SJSA1 (cell line): ENCODE measurements at places on chromosomes 1 and 21.

GRCh38 chr1:39960431-39960958 lies 5.5 kb downstream of the MFSD2A start:
- H3K27ac ChIP-seq, result no peak overlapping the region
- H3K4me1 ChIP-seq, result peaks cover 6% of the 10 kb centered on the region
- peaks cover 45% of the 10 kb centered on the region for H3K36me3 ChIP-seq
- no peak for DNase-seq
- H3K27me3 ChIP-seq, result no peaks in the 10 kb centered on the region
- H3K4me3 ChIP-seq, result no peak overlapping the region

DNA sequence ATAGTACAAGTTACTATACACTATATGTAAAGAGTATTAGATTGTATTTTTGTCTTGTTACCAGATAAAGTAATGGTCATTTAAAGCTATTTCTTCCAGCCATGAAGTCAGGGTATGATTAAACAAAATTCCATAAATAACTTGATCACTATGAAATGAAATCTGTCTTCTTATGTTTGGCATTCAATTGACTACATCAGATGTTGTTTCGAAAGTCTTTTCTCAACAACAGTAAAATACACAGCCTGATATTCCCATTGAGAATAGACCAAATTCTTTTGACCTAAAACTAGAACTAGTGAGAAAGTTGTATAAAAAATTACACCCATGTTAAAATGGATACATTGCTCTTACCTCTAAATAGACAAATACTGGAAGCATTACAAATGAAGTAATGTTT lies 134.6 kb upstream of the ADAMTS5 start:
- no peak overlapping the region for H3K27ac ChIP-seq
- no peak overlapping the region for H3K4me3 ChIP-seq
- H3K27me3 ChIP-seq, result no peaks in the 10 kb centered on the region
- no peak for DNase-seq
- no peaks in the 10 kb centered on the region for H3K36me3 ChIP-seq
- H3K4me1 ChIP-seq, result peaks cover 12% of the 10 kb centered on the region

DNA sequence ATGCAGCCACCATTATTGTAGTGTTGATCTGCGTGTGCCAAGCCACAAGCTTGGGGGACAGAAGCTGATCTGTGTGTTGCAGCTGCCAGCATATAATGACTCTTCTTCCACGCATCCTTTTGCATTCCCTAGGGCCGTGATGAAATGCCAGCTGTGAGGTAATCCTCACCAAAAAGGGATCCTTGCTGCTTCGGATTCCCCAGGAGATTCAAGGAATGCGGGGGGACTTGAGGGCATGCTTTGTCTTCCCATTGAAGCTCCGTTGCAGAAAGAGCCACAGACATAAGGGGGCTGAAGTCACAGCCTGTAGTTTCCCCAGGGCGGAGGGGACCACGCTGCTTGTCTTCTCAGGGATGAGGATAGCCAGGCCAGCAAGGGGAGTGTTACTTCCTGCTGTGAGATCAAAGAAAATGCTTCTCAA lies 281.6 kb upstream of the FMN2 start:
- no peaks in the 10 kb centered on the region for H3K36me3 ChIP-seq
- H3K27me3 ChIP-seq, result no peaks in the 10 kb centered on the region
- no peak overlapping the region for H3K4me3 ChIP-seq
- no peak overlapping the region for H3K27ac ChIP-seq
- DNase-seq, result no peak

DNA sequence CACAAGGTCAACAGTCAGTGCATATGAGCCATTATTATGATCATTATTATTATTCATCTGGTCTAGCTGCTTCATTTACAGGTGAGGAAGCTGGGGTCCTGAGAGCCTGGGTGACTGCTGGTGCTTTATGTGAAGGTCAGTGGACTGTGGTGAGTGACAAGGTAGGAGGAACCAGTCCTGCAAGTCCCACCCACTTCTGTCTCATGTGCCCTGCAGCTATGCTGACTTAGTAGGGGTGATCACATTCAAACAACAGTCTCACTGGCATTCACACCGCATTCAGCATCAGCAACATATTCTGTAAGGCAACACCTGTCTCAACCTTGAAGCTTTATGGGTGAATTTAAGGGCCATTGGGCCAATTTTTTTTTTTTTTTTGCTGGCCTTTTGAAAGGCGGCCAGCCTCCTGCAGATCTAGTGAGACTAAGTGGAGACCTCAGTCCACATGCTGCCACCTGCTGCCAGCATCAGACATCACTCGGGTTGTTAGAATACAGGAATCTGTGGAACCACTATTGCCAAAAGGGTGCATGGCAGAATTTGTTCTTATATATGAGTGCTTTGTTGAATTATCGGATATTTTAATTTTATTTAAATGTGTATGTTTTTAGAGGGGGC lies 59.9 kb upstream of the CACNA1E start:
- DNase-seq, result no peak
- H3K4me3 ChIP-seq, result no peak overlapping the region
- no peaks in the 10 kb centered on the region for H3K4me1 ChIP-seq

DNA sequence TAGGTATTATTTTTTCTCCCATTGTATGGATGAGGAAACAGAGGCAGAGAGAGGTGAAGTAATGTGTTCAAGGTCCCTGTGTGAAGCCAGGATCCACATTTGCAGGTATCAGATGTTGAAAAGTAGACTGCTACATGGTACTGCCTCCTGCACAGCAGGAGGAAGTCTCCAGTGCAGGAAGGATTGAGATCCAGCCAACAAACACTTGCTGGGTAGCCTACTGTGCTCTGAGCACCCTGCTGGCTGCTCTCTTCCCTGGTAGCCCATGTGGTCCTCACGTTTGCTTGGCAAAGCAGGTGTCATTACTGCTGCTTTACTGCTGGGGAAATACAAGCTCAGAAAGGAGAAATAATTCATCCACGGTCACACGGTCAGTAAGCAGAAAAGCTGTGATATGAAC lies 21.3 kb upstream of the GRIK3 start:
- H3K27ac ChIP-seq, result no peak overlapping the region
- H3K36me3 ChIP-seq, result no peaks in the 10 kb centered on the region
- H3K4me3 ChIP-seq, result no peak overlapping the region
- H3K27me3 ChIP-seq, result no peaks in the 10 kb centered on the region

DNA sequence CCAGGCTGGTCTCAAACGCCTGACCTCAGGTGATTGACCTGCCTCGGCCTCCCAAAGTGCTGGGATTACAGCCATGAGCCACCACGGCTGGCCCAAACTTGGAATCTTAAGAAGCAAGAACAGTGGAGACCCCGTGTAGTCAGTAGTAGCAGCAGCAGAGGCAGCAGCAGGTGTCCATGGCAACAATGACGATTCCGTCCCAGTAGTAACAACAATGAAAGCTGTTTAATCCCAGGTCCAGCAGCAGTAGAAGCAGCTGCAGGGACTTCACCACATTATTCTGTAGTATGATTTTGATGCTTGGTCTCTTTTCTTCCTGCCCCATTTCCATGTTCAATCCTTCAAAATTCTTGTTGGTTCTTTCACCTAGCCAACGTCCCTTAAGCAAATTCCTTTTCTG lies 69.6 kb upstream of the KCTD3 start:
- no peaks in the 10 kb centered on the region for H3K4me1 ChIP-seq
- no peak overlapping the region for H3K4me3 ChIP-seq
- DNase-seq, result no peak
- no peaks in the 10 kb centered on the region for H3K36me3 ChIP-seq

DNA sequence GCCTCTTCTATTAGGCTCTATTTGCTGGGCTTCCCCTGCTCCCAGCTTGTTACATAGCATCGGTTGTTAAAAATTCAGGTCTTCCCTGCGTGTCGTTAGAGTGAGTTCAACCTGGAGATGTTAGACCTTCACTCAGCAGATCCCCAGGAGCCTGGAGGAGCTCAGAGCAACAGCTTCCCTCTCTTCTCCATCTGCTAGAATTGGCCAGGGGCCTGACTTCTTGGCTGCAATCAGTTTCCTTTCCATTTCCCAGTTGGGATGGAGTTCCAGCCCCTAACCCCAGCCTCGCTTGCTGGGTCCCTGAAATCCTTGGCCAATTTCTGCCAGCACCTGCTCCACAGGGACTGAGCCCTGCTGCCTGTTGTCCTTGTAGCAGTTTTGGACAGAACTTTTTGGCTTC lies 55.9 kb downstream of the MT1HL1 start:
- H3K4me1 ChIP-seq, result no peaks in the 10 kb centered on the region
- H3K4me3 ChIP-seq, result no peak overlapping the region
- DNase-seq, result no peak
- no peak overlapping the region for H3K27ac ChIP-seq
- no peaks in the 10 kb centered on the region for H3K36me3 ChIP-seq
- no peaks in the 10 kb centered on the region for H3K27me3 ChIP-seq

GRCh38 chr1:166905900-166906299 lies 29.8 kb upstream of the TADA1 start:
- H3K4me3 ChIP-seq, result no peak overlapping the region
- H3K4me1 ChIP-seq, result peaks cover 67% of the 10 kb centered on the region
- no peaks in the 10 kb centered on the region for H3K27me3 ChIP-seq
- no peaks in the 10 kb centered on the region for H3K36me3 ChIP-seq
- DNase-seq, result peak; percentile 81

GRCh38 chr1:14852291-14852690 lies 253.8 kb downstream of the KAZN start:
- H3K4me1 ChIP-seq, result peaks cover 23% of the 10 kb centered on the region
- DNase-seq, result no peak
- no peaks in the 10 kb centered on the region for H3K36me3 ChIP-seq
- H3K4me3 ChIP-seq, result no peak overlapping the region

DNA sequence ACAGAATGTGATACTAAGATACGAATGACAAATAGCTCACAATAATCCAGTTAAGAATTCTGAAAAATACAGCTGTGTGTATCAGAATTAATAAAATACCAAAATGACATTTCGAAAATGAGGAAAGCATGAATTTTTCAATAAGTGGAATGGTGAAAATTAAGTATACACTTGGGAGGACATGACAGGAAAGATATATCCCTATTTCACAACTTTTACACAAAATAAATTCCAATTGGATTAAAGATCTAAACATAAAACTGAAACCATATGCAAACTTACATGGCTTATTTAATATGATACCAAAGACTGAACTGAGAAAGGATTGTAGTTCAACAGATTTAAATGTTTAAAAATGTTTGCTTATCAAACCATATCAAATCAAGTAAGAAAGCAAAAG lies 510.4 kb upstream of the ADAMTS5 start:
- no peak for DNase-seq
- H3K27ac ChIP-seq, result no peak overlapping the region
- no peaks in the 10 kb centered on the region for H3K36me3 ChIP-seq
- H3K4me1 ChIP-seq, result no peaks in the 10 kb centered on the region
- H3K27me3 ChIP-seq, result no peaks in the 10 kb centered on the region
- no peak overlapping the region for H3K4me3 ChIP-seq

DNA sequence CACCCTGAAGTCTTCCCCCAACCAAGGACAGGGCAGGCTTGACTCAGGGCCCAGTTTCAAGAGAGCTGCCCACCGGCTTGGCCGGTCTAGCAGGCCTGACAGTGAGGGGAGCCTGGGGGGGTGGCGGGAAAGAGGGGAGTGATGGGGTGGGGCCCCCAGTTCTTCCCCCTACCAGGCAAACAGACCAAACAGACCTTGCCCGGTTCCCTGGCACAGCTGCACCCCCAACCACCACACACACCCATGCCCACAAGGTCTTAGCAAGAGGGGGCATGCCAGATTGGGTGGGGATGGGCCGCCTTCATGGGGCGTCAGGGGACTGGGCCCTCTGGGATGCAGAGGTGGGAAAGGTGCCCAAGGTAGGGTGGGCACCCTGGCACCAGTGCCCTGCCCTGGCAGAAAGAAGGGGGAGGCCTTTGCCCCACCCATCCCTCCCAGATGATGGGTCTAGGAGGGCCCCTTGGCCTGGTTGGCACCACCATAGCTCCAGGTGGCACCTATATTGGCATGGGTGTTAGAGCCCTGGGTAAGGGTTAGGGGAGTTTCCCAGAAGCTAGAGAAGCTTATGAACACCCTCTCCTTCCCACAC lies 8.9 kb downstream of the ZBTB7B start:
- H3K4me1 ChIP-seq, result no peaks in the 10 kb centered on the region
- no peak for DNase-seq
- H3K36me3 ChIP-seq, result peaks cover 8% of the 10 kb centered on the region
- H3K27me3 ChIP-seq, result no peaks in the 10 kb centered on the region
- no peak overlapping the region for H3K27ac ChIP-seq

GRCh38 chr1:15408890-15409387 lies 749 bp upstream of the EFHD2 start:
- peak overlapping the region; percentile 95 for H3K27ac ChIP-seq
- peak overlapping the region; percentile 99 for H3K4me3 ChIP-seq
- peaks cover 58% of the 10 kb centered on the region for H3K4me1 ChIP-seq
- DNase-seq, result no peak
- H3K27me3 ChIP-seq, result no peaks in the 10 kb centered on the region

- H3K27ac ChIP-seq, result no peak overlapping the region
- no peaks in the 10 kb centered on the region for H3K4me1 ChIP-seq
- H3K36me3 ChIP-seq, result no peaks in the 10 kb centered on the region
- no peak overlapping the region for H3K4me3 ChIP-seq
- no peak for DNase-seq
- H3K27me3 ChIP-seq, result no peaks in the 10 kb centered on the region; the same call in none of the 2 replicates
These were observed 10.6 kb upstream of the AIRE start for GRCh38 chr21:44275041-44275440.

DNA sequence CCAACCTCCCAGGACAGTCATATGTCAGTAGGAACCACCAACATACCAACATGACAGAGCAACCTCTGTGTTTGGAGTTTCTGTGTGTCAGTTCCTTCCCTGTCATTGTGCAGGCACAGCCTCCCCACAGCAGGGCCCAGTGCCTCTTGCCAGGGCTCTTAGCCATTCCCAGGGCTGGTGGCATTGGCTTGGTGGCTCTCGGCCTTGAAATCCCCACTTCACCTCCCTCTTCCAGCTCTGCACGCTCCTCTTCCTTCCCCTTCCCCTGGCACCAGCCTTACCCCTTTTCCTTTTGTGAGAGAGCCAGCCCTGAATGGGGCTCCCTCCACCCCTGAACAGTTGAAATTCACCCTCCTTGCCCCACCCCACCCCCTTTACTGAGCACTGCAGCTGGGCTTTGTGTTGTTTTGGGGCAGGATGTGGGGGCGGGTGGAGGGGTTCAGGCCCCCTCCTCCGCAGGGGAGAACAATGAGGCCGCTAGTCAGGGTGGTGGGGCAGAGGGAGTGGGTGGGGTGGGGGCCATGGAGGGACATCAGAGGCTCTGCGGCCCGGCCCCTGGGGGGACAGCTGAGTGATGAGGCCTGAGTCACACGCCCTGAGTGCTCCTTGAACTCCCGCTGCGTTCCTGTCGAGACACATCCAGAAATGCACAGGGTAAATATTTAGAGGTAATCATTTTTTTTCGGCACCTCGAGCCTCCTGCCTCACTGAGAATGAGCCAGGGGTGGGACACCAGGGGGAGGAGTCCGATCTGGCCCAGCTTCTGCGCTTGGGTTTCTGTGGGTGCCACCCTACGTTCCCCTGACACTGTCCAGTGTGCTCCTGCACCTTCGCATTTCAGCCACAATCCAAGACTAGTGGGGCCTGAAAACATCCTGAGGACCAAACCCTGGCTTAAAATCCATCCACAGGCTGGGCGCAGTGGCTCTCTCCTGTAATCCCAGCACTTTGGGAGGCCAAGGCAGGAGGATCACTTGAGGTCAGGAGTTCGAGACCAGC lies 28.6 kb downstream of the LGR6 start:
- no peaks in the 10 kb centered on the region for H3K27me3 ChIP-seq
- no peak overlapping the region for H3K4me3 ChIP-seq
- peak; percentile 38 for DNase-seq
- no peaks in the 10 kb centered on the region for H3K36me3 ChIP-seq
- peaks cover 20% of the 10 kb centered on the region for H3K4me1 ChIP-seq

- peaks cover 99% of the 10 kb centered on the region for H3K36me3 ChIP-seq
- H3K4me3 ChIP-seq, result no peak overlapping the region
These were observed 8.7 kb upstream of the NRAS start for GRCh38 chr1:114725230-114725629.

- DNase-seq, result peak; percentile 65
- peaks cover 31% of the 10 kb centered on the region for H3K36me3 ChIP-seq
- H3K27me3 ChIP-seq, result no peaks in the 10 kb centered on the region
- H3K27ac ChIP-seq, result peak overlapping the region; percentile 84
- peak overlapping the region; percentile 96 for H3K4me3 ChIP-seq
- peaks cover 40% of the 10 kb centered on the region for H3K4me1 ChIP-seq
These were observed 1.0 kb downstream of the EGLN1 start for GRCh38 chr1:231420959-231421545.
